ENCODE measurements at places on chromosomes 4 and X.

DNA sequence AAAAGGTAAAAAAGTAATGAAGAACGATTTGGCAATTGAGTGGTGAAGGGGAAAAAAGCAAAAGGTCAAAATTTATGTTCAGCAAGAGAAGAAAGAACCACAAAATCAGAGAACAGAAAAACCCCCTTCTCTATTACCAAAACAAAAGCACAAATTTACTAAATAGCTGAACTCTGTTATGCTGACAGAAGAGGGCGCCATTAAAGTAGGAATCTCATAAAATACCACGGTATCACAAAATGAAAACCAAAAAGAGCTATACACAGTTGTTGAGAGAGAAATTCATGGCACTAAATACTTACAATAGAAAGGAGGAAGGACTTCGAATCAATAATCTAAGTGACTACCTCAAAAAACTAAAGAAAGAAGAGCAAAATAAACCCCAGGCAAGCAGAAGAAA lies 69.6 kb upstream of the CXorf66 start:
- no peak for DNase-seq

- no peak for DNase-seq
Observed at GRCh38 chr4:153222707-153223426, 18.6 kb downstream of the TRIM2 start.

DNA sequence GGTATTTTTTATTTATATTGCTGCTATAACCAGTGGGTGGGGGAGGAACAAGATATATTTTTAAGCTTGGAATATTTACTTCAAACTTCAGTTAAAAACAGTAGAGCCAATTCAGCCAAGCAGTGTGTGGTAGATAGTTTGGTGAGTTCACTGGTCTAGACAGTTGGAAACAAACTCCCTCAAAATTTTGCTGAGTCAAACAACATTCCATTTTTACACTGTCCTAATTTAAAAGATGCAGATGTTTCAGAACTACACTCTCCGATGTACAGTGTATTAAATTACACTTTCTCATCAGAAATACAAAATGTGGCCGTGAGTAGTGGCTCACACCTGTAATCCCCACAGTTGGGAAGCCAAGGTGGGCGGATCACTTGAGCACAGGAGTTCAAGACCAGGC lies 23.3 kb downstream of the PRKX start:
- no peak for DNase-seq

- no peak for DNase-seq
Observed at GRCh38 chr4:84907145-84907544, 59.3 kb downstream of the WDFY3 start.

DNA sequence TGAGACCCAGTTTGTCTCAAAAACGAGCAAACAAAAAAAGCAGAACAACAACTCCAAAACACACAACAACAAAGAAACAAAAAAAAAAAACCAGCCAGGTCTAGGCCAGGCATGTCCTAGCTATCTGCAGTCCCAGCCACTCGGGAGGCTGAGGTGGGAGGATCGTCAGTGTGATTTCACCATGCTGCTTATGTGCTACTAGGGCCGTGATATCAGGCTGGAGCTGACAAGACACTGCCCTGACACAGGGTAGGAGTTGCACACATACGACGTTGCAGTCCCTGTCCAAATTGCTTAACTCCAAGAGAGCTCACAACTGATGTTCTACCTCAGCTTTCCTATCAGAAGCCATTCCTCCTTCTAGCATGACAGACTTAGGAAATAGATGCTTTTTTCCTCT lies 204.9 kb downstream of the AASDH start:
- DNase-seq = no peak

GRCh38 chr4:20383283-20383682 lies 131.6 kb downstream of the SLIT2 start:
- no peak for DNase-seq

GRCh38 chr4:80471756-80472155 lies 136.2 kb downstream of the CFAP299 start:
- DNase-seq = no peak

DNA sequence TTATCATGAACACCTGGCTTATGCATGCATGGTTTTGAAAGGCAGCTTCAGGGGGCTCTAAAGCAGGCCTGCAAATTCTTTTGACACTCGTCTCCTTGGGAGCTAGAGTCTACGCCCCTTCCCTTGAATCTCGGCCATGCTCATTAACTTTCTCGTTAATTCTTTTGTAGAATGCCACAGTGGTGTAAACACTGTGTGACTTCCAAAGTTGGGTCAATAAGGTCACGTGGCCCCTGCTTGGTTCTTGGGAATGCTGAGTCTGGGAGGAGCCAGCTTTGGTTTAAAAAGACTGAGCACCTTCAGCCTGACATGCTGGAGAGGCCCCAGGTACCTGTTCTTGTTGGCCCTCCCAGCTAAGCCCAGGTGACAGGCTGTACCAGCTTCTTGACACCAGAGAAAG lies 228.4 kb downstream of the DHRSX start:
- DNase-seq = no peak

GRCh38 chr4:120671538-120671937 lies 251.0 kb downstream of the PRDM5 start:
- no peak for DNase-seq

DNA sequence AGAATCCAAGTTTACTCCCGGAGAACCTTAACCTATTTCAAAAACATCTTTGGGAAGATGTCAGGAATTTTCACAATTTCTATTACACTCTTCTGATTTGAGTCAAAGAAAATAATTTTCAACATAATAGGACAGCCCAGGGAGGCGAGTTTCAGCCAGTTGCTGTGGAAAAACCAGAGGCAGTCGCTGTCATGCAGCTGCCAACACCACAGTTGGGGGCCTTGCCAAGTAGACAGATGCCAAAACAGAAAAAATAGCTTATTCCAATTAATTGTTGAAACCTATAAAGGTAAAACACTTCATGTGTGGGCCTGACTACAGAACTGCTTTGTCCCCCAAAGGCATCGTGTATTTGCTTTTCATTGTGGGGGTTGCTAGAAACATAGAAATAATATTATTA lies 225.8 kb downstream of the DMD start:
- DNase-seq = no peak

- no peak for DNase-seq
Observed at GRCh38 chrX:39677585-39677977, 420.2 kb downstream of the BCOR start.

- DNase-seq = no peak
Observed at GRCh38 chr4:152176627-152177214, 359.2 kb downstream of the FBXW7 start.

DNA sequence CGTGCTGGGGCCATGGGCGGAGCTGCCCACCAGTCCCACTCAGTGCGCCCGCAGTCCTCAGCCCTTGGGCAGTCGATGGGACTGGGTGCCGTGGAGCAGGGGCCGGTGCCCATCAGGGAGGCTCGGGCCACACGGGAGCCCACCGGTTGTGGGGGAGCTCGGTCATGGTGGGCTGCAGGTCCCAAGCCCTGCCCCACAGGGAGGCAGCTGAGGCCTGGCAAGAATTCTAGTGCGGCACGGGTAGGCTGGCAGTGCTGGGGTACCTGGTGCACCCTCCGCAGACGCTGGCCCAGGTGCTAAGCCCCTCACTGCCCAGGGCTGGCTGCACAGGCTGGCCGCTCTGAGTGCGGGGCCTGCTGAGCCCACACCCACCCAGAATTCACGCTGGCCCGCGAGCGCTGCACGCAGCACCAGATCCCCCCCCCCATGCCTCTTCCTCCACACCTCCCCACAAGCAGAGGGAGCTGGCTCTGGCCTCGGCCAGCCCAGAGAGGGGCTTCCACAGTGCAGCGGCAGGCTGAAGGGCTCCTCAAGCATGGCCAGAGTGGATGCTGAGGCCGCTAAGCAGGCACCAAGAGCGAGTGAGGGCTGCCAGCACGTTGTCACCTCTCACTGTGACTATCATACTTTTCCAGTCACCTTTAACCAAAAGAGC lies 564.4 kb downstream of the GALNTL6 start:
- no peak for DNase-seq

DNA sequence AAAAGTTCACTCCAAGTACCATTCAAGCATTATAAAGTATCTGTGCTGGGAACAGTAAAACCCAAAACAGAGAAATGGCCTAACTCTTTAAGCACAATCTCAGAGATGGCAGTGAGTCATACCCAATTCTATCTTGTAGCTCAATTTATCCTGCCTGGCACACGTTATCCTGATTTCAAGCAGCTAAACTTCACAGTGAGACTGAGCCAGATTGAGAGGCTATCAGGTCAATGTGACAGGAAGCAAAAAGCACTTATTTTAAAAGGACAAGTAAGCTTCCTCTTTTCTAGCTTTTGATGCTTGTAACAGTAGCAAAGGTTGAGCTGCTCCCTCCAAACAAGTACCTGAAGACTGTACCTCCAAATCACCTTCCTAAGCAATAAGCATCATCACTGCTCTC lies 324.9 kb downstream of the NAF1 start:
- DNase-seq = no peak

DNA sequence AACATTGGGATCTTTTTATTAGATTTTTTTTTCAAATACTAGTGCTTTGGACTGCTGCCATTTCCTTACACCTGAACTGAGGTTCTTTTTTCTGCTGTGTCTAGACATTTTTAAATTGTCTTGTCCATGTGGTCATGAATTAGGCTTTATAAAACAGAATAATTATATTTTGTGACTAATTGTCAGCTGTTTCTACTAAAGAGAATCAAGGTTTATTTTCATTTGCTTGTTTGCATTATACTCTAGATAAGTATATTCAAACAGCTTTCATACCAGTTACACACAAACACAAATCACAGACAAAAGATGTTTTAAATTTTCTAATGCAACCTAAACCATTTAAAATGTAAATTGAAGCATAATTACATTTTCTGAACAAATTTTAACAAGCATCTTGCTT lies 194.7 kb downstream of the GALNTL6 start:
- DNase-seq = no peak

DNA sequence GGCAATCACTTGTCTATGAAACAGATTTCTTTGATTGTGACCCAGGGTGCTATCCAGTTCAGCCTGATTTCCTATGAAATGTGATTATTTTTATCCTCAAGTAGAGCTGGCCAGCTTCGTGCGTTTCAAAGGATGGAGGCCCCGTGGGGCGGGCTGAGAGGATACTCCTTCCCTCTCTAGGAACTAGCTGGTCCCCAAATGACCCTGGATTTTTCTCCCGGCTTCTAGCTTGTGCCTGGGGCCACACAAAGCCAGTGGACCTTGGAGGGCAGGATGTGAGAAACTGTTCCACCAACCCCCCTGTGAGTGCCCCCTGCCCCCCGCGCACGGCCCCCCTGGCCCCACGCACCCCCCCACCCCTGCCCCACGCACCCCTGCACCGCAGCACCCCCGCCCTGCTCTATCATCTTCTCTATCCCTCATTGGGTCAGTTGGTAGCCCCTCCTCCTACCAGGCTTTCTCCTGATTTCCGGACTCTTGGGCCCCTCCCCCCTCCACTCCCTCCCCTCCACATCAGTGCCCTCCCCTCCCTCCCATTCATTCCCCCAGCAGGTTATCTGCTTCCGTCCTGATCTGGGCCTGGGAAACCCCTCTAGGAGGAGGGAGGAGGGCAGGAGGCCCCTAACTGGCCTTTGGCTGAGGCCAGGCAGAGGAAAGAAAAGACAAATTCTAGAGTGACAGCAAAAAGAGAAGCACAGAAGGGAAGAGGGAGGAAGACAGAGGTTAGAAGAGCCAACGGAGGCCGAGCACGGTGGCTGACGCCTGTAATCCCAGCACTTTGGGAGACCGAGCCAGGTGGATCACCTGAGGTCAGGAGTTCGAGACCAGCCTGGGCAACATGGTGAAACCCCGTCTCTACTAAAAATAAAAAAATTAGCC lies 3.3 kb downstream of the XPNPEP2 start:
- no peak for DNase-seq

DNA sequence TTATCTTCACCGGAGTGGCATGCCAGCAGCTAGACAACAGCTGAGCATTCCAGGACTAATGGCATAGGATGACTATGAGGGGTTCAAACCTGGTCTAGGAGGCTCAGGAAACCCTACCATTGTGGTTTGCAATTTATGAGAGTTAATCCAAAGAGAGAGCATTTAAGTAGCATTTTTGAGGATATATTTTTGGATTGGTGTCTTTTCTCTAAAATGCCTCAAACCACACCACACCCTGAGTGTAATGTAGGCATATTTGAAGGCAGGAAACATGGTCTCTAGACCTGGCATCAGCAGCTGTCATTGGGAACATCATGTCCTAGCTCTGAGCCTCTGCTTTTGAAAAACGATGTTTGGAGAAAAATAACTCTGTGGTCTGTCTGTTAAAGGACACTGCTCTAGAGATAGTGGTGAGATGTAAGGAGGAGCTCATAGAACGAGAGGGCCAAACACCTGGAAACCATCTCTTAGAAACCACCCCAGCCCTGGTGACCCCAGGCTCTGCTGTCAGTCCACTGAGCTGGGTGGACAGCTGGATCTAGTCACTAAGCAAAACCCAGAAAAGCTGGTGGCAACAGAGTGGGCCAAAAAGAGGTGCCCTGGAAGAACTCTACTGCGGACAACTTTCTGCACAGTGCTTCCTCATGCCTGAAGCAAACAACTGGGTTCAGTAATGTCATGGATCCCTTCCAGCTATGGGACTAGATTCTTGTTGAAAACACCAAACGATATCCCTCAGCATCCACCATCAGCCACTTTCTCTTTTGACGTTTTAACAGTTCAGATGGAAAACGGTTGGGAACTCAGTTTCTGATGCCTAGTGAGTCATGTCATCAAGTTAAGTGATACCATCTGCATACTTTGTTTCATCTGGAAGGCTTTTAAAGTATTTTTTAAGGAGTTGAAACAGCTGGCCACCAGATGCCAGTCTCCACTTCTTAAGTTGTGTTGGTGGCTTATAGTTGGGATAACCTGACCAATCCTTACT lies 100.2 kb upstream of the C1QTNF7 start:
- no peak for DNase-seq

DNA sequence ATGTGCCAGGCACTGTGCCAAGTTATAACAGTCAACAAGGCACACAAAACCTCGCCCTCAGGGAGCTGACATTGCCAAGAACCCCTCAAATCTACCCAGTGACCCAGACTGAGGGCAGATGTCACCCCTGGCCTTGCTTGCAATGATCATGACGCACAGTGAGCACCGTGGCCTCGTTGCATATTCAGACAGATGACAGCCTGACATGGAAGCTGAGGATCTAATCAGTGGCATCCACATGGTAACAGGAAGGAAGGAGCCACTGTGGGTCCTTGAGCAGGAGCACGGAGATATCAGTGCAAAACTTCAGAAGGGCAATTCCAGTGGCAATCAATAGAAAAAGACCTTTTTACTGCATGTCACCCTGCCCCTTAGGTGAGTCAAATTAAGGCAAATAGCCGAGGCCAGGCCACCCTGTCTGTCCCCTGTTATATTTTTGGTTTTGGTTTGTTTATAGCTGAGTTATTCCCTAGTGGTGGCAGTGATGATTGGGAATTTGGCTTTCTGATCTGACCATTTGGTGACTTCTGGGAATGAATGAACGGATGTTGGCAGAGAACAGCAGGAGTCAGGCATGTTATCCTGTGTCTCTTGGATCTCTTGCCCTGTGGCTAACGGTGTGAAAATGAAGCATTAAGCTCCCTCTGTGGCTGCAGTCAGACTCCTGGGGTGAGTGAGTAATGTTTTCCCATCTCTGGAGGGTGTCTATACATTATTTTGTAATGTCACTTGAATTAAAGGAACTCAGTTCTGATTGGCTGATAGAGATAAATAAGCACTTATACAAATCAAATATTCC lies 20.4 kb downstream of the WDR13 start:
- DNase-seq = no peak

GRCh38 chr4:35900286-35901243 lies 343.7 kb downstream of the ARAP2 start:
- DNase-seq = no peak

GRCh38 chr4:164955107-164955805 lies 22.2 kb downstream of the TRIM61 start:
- no peak for DNase-seq
